ENCODE measurements at places on chromosomes 4 and X.

DNA sequence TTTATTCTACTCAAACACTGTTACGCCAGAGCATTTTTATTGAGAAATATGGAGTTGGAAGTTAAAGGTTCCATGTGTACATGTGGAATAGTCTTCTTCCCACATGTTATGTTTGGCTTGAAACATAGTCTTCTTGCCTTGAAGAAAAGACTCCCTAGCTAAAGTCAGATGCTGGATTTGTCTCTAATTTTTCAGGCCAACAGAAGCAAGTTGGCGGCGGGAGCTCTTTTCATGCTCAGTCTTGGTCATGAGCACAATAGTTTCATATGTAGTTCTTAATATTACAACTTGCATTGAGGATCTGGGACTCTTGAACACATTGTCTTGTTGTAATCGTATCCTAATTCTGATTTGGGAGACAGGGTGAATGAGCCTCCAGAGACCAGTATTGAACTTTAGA lies 19.4 kb downstream of the SEPTIN11 start:
- no peaks in the 10 kb centered on the region for H3K27me3 ChIP-seq
- no peaks in the 10 kb centered on the region for H3K36me3 ChIP-seq
- H3K4me3 ChIP-seq = no peak overlapping the region
- no peak overlapping the region for H3K27ac ChIP-seq
- peaks cover 2% of the 10 kb centered on the region for H3K4me1 ChIP-seq
- no peak for DNase-seq

GRCh38 chr4:78396613-78397291 lies 154.8 kb upstream of the ANXA3 start:
- H3K27ac ChIP-seq = no peak overlapping the region
- no peaks in the 10 kb centered on the region for H3K36me3 ChIP-seq
- H3K27me3 ChIP-seq = no peaks in the 10 kb centered on the region
- H3K4me1 ChIP-seq = no peaks in the 10 kb centered on the region
- no peak overlapping the region for H3K4me3 ChIP-seq

DNA sequence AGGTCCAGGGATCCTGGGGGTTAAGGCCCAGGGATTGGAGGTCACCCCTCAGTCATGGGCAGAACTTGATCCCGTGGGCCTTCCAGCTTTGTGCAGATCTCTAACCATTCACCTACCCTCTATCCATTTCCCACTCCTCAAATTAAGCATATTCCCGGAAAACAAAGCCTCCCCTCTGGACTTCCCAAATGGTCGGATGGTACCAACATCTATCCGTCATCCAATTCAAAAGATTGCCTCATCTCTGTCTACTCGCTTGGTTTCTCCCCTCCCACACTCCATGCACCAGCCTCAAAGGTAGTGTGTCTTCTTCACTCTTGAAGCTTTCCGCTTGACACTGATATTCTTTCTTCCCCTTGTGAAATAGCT lies 473 bp upstream of the BCLAF3 start:
- H3K36me3 ChIP-seq = no peaks in the 10 kb centered on the region
- DNase-seq = peak; percentile 23
- H3K27me3 ChIP-seq = no peaks in the 10 kb centered on the region
- peak overlapping the region; percentile 19 for H3K4me3 ChIP-seq
- H3K4me1 ChIP-seq = no peaks in the 10 kb centered on the region

GRCh38 chr4:2930135-2930757 lies 33.0 kb downstream of the NOP14 start:
- DNase-seq = no peak
- H3K4me1 ChIP-seq = peaks cover 19% of the 10 kb centered on the region
- H3K27me3 ChIP-seq = no peaks in the 10 kb centered on the region
- H3K36me3 ChIP-seq = peaks cover 23% of the 10 kb centered on the region
- H3K27ac ChIP-seq = no peak overlapping the region

DNA sequence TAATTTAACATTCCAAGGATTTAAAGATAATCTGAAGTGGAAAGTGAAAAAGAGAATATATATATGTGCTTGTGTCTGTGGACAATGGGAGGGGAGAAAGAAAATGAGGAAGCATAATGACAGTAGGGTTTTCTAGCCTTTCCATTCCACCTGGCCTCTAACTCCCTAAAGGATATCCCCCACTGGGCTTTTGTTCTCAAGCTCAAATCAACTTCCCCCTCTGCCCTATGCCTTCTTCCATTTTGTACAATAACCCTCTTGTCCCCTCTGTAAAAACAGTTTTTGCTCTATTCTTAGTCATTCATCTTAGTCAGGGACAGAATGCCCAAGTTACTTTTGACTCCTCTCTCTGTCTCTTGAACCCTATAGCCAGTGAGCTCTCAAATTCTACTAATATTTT lies 23.6 kb downstream of the ANTXR2 start:
- no peak overlapping the region for H3K4me3 ChIP-seq
- H3K4me1 ChIP-seq = no peaks in the 10 kb centered on the region
- no peak for DNase-seq

GRCh38 chr4:16694173-16694883 lies 204.1 kb downstream of the LDB2 start:
- H3K4me3 ChIP-seq = no peak overlapping the region
- H3K27ac ChIP-seq = no peak overlapping the region
- no peaks in the 10 kb centered on the region for H3K4me1 ChIP-seq
- H3K27me3 ChIP-seq = no peaks in the 10 kb centered on the region

DNA sequence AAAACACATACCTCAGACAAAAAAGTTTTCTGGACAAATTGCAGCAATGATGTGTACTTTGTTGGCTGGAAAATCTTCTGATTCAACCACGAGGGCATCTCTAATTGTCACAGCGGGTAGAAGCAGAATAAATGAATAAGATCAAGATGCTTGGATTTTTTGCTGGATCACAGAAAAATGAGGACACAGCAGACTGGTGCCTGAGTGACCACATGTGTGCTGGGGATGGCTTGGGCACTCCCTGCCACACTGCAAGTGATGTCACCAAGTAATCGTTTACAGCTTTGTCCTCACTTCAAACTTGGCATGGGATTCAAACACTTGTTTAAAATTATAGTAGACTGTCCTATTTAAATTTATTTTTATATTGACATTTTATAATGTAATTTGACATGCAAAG lies 557.0 kb downstream of the SPRY1 start:
- H3K27me3 ChIP-seq = no peaks in the 10 kb centered on the region
- no peak overlapping the region for H3K27ac ChIP-seq
- no peak for DNase-seq
- no peaks in the 10 kb centered on the region for H3K36me3 ChIP-seq

DNA sequence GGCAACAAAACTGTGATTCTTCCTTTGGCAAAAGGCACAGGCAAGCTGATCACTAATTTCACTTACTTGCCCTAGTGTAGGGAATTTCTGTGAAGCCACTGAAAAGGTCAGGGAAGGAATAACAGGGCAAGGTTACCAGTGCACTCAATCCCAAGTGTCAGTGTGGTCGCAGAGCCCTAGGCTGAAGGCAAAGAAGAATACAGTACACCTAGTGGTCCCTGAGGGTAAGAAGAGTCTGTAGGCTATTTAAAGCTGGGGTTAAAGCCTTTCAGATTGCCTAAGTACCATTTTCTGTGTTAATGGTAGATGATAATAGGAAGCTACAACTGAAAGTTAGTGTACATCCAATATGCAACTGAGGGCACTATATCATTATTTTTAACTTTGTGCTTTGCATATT lies 173.6 kb upstream of the NRK start:
- H3K4me3 ChIP-seq = no peak overlapping the region
- no peak overlapping the region for H3K27ac ChIP-seq
- no peaks in the 10 kb centered on the region for H3K36me3 ChIP-seq
- no peak for DNase-seq
- H3K27me3 ChIP-seq = no peaks in the 10 kb centered on the region
- no peaks in the 10 kb centered on the region for H3K4me1 ChIP-seq
